NCI-H748 treated with DMSO at 0.1 percent for 48 hours (cell line): ENCODE measurements at places on chromosomes 13 and 19.
A peak's percentile ranks its signal among the peaks of the same experiment; 100 is the strongest.

- no peak for DNase-seq
These were observed 2898.1 kb downstream of the PCDH9 start for GRCh38 chr13:64332048-64332447.

- DNase-seq, result no peak
These were observed 9.2 kb upstream of the CLIP3 start for GRCh38 chr19:36041831-36042230.

- DNase-seq, result no peak
These were observed 13.4 kb upstream of the C19orf33 start for GRCh38 chr19:38290631-38291147.

- DNase-seq, result no peak
These were observed 391.0 kb downstream of the FGF9 start for GRCh38 chr13:22061806-22062391.

DNA sequence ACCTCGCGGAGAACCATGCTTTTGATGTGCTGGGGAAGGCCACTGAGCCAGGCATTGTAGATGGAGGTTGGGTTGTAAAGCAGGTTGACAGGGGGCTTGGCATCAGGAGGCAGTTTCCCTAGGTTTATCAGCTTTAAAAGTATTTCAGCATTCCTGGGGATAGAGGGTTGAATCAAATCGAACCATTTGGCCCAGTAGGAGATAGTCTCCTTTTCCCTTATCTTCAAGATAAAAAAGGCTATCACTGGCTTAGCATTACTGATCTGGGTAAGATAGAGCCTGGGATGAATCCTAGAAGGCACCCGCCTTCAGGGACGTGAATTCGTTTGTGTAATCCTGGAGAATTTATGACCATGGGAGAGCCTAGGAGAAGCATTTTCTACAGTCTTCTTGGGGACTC, 30.6 kb downstream of the SLC6A16 start:
- no peak for DNase-seq

GRCh38 chr13:91557328-91558090, 159.1 kb downstream of the GPC5 start:
- DNase-seq, result no peak

GRCh38 chr19:50181121-50181520, 18.0 kb upstream of the IZUMO2 start:
- DNase-seq, result no peak

DNA sequence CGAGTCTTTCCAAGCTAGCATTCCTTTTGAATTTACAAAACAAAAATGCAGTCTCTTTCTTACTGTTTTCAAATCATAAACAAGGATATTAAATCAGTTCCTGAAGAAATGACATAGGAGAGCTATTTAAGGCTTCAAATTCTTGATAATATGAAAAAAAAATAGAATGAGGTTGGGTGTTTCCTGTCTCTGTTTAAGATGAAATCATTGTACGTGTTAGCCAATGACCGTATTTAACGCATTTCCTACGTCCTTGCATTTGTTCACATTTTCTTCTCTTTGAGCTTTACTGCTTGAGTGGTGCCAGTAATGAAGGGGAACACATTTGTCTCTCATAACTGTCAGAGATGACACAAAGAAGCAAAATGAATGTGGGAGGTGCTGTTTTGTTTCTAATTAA, 821.3 kb downstream of the DIAPH3 start:
- DNase-seq, result no peak

DNA sequence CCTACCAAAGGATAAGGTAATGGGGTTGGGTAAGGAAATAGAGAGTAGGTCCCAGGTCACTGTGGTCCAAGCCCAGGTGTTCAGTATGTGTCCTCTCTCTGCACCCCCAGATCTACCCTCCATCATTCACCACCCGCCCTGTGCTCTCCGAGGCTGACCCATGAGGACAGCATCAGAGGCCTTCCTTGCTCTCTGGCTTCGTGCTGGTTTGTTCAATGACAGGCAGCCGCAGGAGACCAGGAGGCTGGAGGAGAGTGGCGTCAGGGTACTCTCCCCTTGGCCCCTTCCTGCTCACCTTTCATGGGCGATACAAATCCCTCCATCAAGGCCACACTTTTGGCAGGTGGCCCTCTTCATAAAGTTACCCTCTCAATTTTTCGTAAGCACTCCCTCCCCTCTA, 1.7 kb downstream of the TUBA3C start:
- no peak for DNase-seq

DNA sequence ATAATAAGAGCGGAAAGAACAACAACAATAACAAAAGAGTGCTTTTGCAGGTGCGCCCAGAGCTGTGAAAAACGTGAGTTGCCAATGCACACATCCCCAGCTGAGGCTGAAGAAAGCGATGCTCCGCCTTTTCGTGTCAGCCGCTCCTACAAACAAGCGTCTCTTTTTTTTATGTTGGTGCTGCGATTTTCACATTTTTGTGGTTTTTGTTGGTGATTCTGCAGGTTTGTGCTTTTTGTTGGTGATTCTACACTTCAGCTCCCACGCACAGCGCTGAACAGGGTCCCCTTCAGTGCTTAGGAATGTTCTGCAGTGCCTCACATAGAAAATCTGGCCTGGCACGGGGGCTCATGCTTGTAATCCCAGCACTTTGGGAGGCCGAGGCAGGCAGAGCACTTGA, 7.3 kb upstream of the SBK3 start:
- DNase-seq, result no peak

GRCh38 chr19:51430221-51430620, 12.8 kb upstream of the SIGLEC10 start:
- no peak for DNase-seq

- no peak for DNase-seq
These were observed 311.6 kb downstream of the KCNRG start for GRCh38 chr13:50326811-50327210.

- DNase-seq, result no peak
These were observed 87.1 kb downstream of the ZNF486 start for GRCh38 chr19:20254121-20254520.

DNA sequence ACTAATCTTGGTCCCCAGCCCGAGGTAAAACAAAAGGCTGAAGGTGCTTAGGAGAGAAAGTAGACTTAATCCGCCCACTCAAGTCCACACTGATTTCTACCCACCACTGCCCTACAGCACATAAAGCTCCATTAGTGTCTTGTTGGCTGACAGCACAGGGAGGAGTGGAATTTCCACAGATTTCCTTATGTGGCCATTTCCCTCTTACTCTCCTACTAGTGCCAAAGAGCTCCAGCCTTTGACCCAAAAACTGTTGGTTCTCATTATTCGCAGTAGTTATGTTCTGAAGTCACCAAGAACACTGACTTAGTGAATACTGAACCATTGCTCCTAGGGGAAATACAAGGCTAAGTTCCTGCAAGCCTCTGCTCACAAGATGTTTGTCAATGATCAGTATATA, 61.2 kb downstream of the RAB20 start:
- no peak for DNase-seq

DNA sequence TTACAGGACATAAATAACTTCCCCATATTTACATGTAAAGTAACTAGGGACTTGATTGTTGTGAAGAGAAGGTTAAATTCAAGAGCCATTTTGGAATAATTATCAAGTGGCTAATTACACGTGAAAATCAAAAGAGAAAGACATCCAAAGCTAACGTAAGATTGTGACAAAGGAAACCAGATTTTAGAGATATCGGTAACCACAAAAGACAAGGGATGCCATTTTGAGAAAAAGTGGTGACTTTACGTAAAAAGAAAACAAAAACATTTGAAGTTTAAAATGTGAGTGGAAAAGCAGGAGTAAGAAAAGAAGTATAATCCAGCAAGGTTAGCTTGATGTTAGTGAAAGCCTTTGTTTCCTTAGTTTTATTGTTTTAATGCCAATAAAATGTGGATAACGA, 10.9 kb upstream of the VWA8 start:
- DNase-seq, result no peak

DNA sequence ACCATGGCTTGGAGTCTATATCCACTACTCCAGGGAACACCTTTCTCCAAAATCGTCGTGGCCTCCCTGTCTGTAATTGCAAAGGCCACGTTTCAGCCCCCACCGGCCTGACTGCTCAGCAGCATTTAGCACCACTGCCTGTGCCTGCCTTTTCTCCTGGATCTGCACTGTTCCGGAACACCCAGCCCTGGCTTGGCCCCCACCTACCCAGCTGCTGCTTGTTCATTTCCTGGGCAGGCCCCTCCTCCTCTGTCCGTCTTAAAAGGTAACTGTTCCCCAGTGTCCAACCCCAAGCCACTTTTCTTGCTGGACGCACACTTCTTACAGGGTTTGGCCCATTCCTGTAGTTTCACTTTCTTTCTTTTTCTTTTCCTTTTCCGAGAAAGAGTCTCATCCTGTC, 8.5 kb upstream of the SYT5 start:
- no peak for DNase-seq

DNA sequence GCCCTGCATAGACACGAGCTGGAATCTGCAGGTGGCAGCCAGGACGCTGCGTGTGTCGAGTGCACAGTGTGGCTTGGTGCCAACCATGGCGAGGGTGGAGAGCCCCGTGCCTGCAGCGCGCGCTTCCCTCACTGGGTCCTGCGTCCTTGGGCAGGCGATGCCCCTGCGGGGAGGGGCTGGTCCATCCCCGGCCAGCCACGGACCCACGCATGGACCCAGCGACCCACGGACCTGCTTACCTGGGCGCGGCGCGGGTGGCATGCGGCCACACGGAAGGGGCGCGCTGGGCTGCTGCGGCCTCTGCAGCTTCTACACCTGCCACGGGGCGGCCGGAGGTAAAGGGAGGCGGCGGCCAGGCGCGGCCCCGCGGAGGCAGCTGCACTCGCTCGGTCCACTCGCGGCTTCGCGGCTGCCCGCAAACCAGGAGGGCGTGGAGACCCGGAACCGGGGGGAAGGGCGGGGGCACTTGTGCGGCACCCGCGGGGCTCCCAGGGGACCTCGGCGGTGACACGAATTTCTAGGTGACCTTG, 569 bp upstream of the MCF2L start:
- no peak for DNase-seq

GRCh38 chr13:73656863-73657262, 477.3 kb downstream of the KLF12 start:
- DNase-seq, result no peak

GRCh38 chr19:51247972-51248590, 2.8 kb upstream of the SIGLECL1 start:
- no peak for DNase-seq

DNA sequence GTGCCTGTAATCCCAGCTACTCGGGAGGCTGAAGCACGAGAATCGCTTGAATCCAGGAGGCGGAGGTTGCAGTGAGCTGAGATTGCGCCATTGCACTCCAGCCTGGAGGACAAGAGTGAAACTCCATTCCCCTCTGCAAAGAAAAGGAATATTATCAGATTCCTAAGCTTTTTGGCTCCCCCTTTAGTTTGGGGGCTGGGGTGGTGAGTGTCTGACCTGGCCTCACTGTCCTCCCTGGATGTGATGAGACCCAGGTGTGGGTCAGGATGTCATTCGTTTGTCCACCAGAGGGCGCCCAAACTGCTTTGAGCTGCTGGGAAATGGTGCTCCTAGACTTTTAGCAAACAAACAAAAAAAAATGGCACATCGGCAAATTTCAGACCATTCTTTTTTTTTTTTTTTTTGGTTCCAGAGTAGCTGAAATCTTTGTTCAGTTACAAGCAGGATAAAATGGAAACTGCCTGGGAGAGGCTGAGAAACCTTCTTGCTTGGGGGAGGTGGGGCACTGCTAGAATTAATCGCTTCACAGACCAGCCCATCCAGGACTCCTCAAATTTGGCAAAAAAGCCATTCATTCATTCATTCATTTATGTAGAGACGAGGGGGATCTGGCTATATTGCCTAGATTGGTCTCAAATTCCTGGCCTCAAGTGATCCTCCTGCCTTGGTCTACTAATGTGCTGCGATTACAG, 29.4 kb downstream of the SPC24 start:
- peak; percentile 8 for DNase-seq

DNA sequence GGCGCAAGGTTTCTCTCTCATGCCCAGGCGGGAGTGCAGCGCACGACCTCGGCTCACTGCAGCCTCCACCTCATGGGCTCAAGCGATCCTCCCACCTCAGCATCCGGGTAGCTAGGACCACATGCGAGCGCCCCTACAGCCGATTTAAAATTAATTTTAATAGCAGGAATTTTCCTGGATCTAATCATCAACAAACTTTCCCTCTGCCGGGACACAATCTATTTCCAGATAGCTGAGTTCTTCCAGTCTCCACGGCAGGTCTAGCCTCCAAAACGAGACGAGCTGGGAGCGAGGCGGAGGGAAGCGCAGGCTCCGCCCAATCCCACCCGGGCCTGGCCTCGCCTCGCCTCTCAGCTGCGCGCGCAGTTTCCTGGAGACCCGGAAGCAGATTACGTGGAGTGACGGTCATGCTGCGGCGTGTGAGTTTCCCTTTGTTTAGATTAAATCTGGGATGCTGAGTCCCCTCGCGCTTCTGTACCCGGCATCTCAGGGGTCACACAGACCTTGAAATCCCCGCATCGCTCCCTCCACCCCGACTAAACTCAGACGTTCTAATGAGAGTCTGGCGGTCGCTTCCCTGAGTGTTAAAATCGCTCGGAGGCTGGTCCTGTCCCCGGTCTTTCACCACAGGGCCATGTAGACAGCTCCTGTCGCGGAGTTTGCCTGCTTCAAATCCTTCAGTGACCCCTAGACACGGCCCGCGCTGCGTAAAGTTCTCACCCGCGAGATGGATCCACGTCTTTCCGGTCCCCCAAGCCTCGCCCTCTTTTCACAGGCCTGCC, at the start of gene ZNF880:
Gene ZNF880, plus strand, starts transcription at position 365 of the 782 bp plus-strand sequence. Its CDS starts 43 bp downstream, at position 408.
- peak; percentile 94 for DNase-seq

GRCh38 chr19:46361915-46362314, 15.0 kb downstream of the PPP5C start:
- DNase-seq, result no peak

DNA sequence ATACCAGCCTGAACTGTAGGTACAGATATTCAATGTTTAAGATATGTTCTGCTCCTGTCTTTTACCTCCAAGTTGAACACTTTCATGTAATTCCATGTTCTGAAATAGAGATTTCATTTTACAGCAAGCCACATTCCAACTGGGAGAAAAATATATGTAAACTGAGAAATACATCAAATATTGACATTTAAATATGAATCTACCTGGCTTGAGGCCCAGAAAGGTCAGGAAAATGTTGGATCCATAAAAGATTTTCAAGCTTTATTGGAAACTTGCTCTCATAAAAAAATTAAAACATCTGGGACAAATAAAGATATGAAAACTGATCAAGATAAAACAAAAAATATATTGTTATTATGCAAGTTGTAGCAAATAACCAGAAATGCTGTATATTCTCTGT, 1078.7 kb upstream of the ATXN8OS start:
- DNase-seq, result no peak

GRCh38 chr19:42062381-42062780, 7.6 kb downstream of the GRIK5 start:
- no peak for DNase-seq

DNA sequence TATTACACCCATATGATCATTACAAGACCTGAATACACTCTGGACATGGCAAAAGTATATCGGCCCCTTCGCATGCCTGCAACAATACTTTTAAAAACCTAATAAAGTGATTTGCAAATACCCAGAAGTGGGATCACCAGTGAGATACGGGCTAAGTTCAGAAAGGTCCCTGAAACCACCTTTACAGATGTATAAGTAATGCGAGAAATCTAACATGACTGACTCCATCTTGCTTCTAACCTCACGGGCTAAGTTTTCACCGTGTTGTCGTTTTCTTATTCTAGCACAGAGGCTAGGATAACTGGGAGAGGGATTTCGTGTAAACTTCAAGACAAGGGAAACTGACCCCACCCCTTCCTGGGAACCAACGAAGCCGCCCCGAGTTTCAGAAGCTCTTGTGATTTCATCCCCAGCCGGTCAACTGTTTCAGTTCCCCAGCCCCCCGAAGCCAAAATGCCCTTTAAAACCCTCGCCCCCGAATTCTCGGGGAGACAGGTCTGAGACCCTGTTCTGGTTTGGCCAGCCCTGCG, 703 bp downstream of the NEK3 start:
- peak; percentile 10 for DNase-seq
